ENCODE measurements at places on chromosomes 16 and 17.

- DNase-seq, result no peak
These were observed 1.0 kb downstream of the CMTM4 start for GRCh38 chr16:66695471-66695934.

DNA sequence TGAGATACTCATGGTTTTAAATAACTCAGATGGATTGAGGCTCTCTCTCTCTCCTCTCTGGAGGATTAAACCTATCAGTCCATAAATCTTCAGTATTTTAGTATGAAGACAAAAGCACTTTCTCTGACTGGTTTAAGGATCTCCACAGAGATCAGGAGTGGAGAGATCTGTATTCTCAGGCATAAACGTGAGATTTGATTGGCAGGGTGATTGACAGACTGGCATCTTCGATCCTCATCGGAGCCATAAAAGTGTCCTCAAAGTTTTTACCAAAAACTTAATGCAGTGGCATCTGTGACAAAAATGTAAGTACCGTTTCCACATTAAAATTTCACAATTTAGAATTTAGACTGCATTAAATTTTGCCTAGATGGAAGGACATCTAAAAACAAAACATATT is 870.1 kb downstream of the KCNJ2 start:
- no peak for DNase-seq

- DNase-seq, result peak; percentile 48
These were observed 12.7 kb upstream of the ARHGAP23 start for GRCh38 chr17:38415250-38416194.

DNA sequence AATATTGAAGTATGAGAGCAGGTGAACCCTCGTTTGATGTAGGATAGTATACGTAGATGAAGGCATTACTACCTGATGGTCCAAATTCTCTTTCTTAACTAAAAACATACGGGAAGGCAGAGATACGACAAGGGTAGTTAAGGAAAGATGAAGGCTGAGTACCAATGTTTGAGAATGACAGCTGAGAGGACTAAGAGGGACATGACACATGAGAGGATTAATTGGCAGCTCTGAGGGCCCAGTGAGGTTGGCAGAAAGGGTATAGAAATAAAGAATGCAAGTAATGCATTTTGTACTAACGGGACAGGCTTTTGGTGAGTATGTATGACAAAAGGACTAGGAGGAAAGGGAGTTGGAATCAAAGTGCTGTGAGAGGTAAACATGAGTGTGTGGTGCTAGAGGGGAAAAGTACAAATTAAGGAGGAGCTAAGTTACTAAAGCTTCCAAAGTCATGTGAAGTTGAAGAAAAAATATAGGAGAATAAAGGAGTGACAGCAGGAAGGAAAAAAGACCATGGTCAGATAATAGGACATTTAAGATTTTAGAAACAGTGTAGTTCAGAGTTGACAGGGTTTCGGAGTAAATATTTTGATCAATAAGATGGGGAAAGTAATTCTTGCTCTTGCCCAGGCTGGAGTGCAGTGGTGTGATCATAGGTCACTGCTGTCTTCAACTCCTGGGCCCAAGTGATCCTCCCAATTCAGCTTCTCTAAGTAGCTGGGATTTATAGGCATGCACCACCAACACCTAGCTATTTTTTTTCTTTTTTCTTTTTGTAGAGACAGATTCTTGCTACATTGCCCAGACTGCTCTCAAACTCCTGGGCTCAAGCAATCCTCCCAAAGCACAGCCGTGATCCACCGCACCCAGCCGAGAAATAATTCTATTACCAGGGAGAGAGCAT is 43.1 kb upstream of the ITGA2B start:
- no peak for DNase-seq

DNA sequence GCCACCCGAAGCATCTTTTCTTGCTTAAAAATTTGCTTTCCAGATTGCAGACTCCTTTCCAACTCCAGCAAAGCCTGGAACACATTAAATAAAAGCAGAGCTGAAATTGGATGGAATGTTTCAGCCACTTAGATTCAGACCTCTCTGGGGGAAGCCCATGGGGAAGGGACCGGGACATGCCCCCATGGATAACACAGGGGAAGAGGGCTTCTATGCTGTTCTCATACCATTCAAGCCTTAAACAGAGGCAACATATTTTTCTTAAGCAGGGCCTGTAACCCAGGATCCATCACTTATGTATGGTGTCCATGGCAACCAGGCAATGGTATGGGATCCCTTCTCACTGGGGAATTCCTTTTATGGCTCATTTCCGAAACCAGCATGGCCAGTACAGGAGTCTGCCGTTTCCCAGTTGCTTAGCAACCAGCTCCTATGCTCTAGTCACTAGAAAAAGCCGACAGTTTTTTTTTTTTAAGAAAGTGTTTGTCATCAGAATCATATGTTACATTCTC is 62.0 kb upstream of the MARCHF10 start:
- DNase-seq, result no peak

- no peak for DNase-seq
These were observed 8.5 kb downstream of the TBKBP1 start for GRCh38 chr17:47702391-47702995.

- no peak for DNase-seq
These were observed 515.0 kb downstream of the TMEM114 start for GRCh38 chr16:8075271-8075670.

DNA sequence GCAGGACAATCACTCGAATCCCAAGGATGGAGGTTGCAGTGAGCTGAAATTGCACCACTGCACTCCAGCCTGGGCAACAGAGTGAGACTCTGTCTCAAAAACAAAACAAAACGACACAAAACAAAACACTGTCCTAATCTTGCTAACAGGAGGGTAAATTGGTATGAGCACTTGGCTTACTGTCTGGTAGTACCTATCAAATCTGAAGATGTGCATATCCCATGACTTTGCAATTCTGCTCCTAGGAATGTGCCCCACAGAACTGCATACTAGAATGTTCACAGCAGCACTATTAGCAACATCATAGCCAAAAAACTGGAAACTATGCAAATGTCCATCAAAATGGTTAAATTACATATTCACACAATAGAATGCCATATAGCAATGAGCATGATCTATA is 15.7 kb downstream of the MTSS2 start:
- no peak for DNase-seq

- no peak for DNase-seq
These were observed 12.5 kb upstream of the SPHK1 start for GRCh38 chr17:76371656-76372628.

GRCh38 chr17:62882284-62882683 is 74.2 kb upstream of the MARCHF10 start:
- no peak for DNase-seq

- DNase-seq, result no peak
These were observed 166.8 kb upstream of the TBX2 start for GRCh38 chr17:61232871-61233270.

GRCh38 chr17:44604768-44605485 is 47.6 kb downstream of the FZD2 start:
- no peak for DNase-seq

GRCh38 chr17:37502009-37502936 is 12.6 kb downstream of the DUSP14 start:
- DNase-seq, result no peak

- peak; percentile 53 for DNase-seq
These were observed 11.2 kb upstream of the CEP20 start for GRCh38 chr16:15899538-15900100.
